A172 (cell line): ENCODE measurements at places on chromosomes 5 and 9.

GRCh38 chr9:28720746-28721145 is 1147.5 kb upstream of the C9orf72 start:
- DNase-seq, result peak; percentile 3

GRCh38 chr9:120716483-120716882 is 2.2 kb upstream of the MEGF9 start:
- DNase-seq, result no peak

DNA sequence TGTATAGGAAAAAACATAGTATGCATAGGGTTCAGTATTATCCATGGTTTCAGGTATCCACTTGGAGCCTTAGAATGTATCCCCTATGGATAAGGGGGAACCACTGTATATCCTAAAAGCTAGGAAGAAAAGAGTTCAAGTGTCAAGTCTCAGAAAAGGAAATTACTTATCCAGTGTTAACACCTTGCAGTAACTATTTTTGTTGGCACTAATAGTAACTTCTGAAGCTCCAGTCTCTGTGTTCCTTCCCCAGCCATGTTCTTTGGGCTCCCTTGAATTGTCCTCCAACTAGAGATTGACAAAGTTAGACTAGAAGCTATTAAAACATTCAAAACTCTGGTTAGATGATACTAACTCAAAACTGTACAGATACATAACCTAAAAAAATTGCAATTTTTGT is 370.8 kb downstream of the NFIB start:
- no peak for DNase-seq

- DNase-seq, result no peak
These were observed 16.2 kb downstream of the DUSP1 start for GRCh38 chr5:172754596-172755356.

DNA sequence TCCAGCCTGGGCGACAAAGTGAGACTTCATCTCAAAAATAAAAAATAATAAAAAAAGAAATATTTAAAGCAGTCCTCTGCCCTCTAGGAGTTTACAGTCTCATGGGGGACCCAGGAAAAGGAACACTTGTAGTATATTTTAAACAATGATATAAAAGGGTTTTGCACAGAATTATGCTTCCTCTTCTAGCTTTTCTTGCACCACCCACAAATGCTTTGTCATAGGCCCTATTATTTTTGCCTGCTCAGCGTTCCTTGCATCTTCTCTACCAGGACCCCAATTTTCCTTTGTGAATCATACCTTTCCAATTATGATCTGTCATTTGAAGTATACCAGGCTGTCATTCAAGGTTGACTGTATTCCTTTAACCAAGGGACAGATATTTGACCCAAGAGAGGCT is 164.8 kb upstream of the CDKN2B start:
- DNase-seq, result no peak

DNA sequence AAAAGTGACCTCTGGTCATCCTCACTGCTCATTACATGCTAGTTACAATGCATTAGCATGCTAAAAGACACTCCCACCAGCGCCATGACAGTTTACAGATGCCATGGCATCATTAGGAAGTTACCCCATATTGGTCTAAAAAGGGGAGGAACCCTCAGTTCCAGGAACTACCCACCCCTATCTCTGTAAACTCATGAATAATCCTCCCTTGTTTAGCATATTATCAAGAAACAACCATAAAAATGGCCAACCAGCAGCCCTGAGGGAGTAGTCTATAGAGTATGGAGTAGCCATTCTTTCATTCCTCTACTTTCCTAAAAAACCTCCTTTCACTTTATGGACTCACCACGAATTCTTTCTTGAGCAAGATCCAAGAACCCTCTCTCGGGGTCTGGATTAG is 89.4 kb downstream of the ATPSCKMT start:
- no peak for DNase-seq

DNA sequence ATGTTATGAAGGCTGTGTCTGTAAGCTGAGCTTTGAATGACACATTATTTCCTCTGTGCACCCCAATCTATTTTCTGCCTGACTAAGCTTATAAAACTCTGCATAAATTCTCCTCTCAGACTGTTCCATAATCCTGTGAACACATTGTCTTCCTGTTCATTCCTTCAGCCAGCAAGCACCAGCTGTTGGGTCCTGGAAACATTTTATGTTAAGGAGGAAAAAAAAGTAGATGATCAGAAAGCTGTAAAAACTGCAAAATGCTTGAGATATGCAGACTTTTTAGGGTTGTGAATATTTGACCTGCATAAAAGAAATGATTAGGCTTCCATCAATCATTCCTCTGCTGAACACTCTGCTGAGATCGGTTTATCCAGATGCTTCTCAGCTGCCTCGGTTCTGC is 1246.0 kb upstream of the DMAC1 start:
- no peak for DNase-seq

DNA sequence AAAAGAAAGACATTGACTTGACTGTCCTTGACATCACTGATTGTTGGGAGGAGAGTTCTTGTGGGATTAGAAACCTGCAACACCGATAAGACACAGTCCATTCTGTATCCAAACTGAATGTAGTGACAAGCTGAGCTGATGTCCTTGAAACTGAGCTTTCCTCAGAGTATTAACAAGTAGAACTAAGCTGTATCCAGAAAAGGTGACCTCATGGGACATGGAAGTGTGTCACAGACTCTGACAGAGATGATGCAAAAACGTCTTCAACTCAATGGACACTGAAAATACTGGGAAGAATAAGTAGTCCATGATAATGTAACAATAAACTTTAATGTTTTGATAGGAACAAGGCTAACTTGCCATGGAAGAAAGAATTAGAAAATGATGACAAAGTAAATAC is 690.1 kb downstream of the CDH18 start:
- no peak for DNase-seq

DNA sequence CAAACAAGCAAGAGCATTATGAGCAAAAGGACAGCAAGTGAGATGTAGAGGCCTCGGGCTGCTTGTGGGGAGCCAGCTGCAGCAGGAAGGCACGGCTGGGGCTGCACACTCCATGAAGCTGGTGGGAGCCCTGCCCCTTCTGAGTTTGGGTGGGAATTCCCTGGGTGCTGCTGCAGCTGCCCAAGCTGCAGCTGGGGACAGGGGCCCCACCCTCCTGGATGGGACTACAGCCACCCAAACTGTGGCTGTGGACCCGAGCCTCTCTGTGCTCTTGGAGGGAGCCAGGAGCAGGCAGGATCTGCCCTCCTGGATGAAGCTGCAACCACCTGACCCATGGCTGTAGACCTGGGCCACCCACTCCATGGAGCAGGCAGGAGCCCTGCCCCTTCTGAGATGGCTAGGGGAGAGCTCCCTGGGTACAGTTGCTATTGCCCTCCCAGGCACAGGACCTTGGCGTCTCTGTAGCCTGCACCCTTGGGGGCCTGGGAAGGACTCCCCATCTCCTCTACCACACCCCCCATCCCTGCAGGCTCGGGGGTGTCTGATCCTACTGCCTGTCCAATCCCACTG is 159.1 kb downstream of the ERCC6L2 start:
- DNase-seq, result no peak

DNA sequence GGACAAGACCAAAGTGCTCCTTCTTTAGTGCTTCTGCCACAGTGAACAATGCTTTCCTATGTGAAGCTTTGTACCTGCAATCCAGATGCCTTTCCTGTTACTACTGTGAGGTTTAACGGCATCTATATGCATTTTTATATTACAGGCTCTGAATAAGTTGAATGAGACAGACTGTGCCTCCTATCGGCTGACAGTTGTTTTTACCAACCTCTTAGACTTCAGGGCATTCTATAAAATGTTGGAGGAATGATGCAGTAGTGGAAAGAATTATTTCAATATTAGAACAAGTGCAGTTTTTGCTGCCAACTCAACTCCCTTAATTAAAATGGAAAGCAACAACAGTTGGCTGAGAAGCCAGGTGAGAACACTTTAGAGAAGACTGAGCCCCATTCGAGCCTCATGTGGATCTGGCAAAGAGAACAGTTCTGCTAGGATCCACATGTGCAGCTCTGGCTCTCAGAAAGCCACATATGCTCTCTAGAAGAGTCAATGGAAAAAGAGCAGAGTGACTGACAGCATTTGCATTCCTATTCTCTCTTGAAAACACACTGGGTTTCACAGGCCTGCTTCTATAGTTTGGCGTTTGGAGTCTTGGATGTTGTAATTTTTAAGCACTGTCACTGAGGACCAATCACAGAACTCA is 147.5 kb downstream of the LURAP1L start:
- DNase-seq, result no peak

GRCh38 chr5:56070851-56071465 is 76.2 kb upstream of the IL6ST start:
- no peak for DNase-seq

GRCh38 chr5:78806544-78806943 is 158.0 kb upstream of the LHFPL2 start:
- DNase-seq, result peak; percentile 95

GRCh38 chr5:77452351-77452750 is 39.8 kb downstream of the WDR41 start:
- DNase-seq, result no peak

GRCh38 chr9:133943781-133944745 is 48.1 kb downstream of the VAV2 start:
- DNase-seq, result peak; percentile 65

DNA sequence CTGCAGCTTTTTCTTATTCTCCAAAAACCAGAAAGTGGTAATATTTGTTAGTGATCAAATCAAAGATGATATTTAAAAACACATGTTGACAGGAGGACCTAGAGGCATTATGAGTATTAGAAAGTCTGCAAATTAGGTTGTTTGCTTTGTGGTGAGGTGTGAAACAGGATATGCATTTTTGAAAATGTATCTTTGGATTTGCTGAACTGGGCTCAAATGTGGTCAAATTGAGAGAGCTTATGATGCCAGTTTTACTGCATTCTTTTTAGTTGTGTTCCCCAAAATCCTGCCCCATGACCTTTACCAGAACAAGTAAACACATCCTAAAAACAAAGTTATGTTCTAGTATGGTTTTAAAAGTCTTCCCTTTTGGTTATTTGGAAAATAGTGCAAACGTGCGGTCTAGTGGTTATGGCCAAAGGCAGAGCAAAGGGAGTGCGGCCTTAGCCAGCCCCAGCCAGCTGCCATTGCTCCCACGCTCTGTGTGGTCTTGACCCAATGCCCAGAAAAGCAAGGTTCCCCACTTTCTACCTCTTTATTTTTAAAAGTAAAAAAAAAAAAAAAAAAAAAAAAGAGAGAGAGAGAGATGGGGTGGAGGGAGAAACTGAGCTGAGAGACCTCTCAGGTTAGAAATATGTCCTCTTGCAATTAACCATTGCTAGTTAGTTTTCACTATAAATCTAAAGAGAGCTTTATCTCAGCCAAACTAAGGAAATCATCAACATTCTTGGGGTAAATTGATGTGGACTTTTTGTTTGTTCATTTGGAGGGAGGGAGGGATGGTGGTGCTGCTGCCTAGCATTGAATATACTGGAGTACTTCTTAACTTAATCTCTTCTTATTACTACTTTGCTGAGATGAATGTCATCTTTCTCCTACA is 176.6 kb downstream of the ARHGAP26 start:
- DNase-seq, result no peak

GRCh38 chr5:1209896-1210776 is 8.7 kb downstream of the SLC6A19 start:
- DNase-seq, result no peak

GRCh38 chr9:26682796-26683496 is 209.7 kb downstream of the CAAP1 start:
- no peak for DNase-seq

DNA sequence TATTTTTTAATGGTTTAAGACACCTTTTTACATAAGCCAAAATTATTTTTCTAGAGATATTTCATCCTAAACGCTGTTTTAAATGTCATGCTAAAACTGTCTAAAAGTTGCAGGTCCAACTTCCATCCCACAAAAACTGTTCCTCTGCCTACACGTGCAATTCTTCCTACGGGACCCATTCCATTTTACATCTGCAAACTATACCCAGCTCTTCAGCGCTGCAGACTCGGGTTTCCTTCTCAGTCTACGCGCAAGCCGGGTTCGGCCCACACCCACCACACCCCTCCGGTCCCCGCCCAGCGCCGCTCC is 8.7 kb downstream of the RANBP6 start:
- no peak for DNase-seq

- peak; percentile 71 for DNase-seq
These were observed 5.6 kb downstream of the MAMDC2 start for GRCh38 chr9:70049236-70049635.

- DNase-seq, result no peak
These were observed 59.2 kb downstream of the NSUN2 start for GRCh38 chr5:6573651-6574101.

GRCh38 chr5:54159153-54159892 is 151.1 kb downstream of the ARL15 start:
- peak; percentile 44 for DNase-seq

GRCh38 chr5:15645381-15646160 is 145.6 kb downstream of the FBXL7 start:
- peak; percentile 77 for DNase-seq

DNA sequence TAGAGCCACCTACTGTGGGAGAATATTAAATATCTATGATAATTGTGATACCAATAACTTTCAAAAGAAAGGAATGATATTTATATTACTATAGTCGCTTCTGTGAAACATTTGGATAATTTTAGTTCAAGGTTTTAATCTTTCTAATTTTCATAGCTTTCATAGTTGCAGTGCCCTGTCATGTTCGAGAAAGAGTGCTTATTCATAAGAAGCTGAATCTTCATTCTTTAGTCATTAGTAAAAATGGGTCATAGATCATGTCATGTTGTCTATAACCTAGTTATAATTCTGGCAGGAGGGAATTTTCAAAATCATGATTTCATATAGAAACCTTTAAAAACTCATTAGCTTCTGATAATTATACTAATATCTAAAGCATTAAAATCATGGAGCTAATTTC is 685.6 kb downstream of the CETN3 start:
- DNase-seq, result no peak

DNA sequence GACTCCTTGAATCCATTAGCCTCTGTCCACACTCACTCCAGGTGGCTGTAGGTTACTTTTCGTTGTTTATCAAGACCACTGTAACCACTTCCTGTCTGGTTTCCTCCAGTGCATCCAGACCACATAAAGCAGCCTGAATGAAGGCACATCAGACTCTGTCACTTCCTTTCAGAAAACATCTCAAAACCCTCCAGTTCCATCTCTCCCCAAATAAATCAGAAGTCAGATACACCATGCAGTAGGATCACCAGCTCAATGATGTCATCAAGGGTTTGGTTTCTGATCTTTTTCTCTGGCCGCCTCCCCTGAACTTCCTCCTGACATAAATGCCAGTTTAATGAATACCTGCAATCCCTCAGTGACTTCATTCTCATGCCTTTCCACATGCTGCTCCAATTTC is 161.2 kb downstream of the ZNF462 start:
- peak; percentile 52 for DNase-seq

DNA sequence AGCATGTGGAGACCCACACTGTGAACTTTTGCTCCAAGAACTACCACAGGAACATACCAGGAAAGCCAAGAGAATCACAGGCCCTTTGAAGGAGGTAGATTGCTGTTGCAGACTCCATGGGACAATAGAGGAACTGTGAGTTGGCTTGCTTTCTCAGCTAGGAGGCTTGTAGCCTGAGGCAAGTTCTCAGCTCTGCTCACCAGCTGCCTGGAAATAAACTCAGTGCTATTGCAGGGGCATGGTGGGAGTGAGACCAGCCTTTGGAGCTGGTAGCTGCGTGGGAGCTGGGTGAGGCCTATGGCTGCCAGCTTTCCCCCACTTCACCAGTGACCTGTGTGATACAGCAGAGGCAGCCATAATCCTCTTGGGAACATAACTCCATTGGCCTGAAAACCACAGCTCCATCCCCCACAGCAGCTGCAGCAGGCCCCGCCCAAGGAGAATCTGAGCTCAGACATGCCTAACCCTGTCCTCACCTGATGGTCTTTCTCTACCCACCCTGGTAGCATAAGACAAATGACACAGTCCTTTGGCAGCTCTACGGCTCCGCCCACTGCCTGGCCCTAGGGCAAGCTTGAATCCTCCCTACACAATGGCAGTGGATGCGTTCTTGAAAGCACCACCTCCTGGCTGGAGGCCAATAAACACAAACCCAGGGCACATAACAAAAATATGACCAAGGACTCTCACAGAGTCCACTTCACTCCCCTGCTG is 389.5 kb downstream of the KIF4B start:
- DNase-seq, result no peak
